ENCODE measurements at places on chromosomes 12 and 14.

DNA sequence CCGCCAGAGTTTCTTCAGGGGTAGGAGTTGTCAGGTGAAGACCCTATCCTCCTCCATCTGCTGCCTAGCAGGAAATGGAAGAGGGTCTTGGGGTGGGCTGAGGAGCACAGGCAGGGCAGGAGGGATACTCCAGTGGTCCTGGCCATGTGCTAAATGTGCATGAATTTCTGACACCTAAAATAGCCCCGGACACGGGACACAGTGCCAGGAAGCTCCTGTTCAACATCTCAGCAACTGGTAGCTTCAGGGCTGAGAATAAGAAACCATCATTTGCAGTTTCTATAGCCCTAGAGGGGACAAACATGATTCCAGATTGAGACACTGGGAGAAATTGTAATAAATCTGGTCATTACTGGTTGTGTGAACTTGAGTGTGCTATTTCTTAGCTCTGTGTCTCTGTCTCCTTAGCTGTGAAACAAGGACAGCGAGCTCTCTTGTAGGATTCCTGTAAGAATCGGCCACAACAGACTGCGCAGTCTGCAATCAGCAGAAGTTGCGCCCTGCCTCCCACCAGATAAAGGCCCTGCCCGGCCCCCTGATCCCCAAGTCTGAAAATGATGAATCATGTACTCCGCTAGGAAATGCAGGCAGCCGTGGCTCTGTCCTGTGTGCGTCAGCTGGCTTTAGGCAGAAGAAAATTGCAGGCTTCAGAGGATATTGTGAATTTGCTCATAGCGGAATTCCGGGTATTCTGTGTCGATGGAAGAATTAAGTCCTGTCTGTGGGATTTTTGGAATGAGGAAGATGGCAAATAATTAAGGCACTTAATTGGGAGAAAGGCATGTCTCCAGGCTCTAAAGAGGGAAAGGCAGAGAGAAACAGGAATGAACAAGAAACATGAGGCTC is 35.2 kb upstream of the MEG3 start:
- DNase-seq: no peak

GRCh38 chr12:82800185-82800584 is 113.5 kb downstream of the TMTC2 start:
- DNase-seq: no peak

GRCh38 chr14:29738950-29739349 is 188.7 kb downstream of the PRKD1 start:
- DNase-seq: no peak

DNA sequence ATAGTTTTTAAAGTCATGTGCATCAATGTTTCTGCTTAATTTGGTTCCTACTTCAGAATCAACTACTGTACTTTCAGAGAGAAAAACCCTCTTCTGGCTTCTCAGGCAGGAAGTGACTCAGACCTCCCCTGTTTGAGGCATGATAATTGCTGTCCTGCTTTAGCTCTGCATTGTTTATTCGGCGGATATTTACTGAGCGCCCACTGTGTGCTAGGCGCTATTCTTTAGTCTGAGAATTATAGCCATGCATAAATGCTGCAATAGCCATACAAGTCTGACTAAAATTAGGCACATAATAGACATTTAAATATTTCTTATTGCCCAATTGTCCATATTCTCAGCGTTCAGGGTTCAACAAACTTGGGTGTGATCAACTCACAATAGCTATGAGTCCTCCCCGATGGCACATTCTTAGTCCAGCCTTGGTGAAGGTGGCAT is 6.1 kb upstream of the AMIGO2 start:
- no peak for DNase-seq

DNA sequence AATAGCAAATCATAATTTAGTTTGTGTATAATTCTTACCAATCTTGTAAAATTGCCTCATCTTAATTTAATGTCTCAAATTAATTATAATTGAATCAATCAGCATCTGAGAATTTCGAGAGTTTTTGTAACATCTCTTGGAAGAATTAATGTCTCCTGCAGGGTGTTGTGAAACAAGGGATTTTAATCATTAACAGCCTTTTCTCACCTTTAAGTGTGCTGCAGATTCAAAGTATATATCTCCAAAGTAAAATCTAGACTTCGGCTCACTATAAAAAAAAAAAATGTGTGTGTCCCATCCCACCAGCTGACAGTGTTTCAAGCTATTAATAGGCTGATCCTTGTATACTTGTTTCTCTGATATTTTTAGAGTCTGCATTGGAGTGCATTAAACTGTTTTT is 603.1 kb downstream of the ETNK1 start:
- no peak for DNase-seq

DNA sequence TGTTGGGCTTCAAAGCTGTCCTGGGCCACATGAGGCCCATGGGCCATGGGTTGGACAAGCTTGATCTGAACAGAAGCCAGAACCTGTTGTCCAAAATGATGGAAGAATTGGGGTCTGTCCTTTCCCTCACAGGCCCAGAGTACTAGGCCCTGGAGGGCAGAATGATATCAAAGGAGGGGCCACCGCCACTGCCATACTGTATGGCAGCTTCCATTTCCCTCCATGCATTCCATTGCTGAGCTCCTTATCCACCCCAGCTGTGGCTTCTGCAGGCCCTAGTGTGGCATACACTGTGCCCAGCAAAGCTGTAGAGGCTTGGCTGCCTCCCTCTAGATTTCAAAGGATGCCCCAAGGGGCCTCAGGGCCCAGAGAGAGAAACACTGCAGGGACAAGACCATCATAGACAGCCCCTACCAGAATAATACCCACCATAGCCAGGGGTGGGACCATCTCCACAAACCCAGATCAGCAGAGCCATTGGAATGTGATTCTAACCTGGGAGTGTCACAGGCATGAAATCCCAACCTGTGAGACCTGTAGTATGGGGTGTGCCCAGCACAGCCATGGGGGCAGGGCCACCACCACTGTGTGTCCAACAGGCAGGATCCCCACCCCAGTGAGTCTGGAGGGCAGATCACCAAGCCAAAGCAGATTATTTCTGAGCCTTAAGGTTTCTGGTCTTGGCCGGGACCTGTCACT is 61.4 kb upstream of the BEGAIN start:
- DNase-seq: no peak

GRCh38 chr14:54424479-54424901 is 16.7 kb downstream of the CNIH1 start:
- no peak for DNase-seq

GRCh38 chr14:23430723-23431085 is 4.8 kb downstream of the MYH7 start:
- DNase-seq: no peak

GRCh38 chr12:76356071-76356470 is 7.9 kb upstream of the BBS10 start:
- no peak for DNase-seq

- no peak for DNase-seq
These were observed 228.0 kb upstream of the RTL1 start for GRCh38 chr14:101131451-101131916.

- DNase-seq: no peak
These were observed 78.5 kb downstream of the MYRFL start for GRCh38 chr12:69903548-69903947.

DNA sequence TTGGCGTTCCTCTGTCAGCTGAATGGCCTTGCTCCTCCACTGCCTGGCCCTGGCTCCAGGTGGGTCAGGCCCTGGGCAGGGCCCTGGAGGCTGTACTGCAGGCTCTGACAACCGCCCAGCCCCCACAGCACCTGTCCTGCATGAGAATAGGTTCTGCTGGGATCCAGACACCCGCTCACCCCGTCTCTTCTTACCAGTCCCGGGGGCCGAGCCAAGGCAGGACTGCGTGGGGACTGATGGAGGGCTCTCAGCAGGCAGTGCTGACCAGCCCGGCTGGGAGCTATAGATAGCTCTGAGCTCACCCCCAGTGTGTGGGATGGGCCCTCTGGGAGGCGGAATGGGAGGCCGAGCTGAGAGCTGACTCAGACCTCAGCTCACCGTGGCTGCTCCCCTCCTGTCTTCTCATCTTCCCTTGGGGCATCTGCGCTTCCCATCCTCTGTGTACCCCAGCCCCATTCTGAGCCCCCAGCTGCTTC is 39.6 kb downstream of the TEAD4 start:
- DNase-seq: peak; percentile 20

DNA sequence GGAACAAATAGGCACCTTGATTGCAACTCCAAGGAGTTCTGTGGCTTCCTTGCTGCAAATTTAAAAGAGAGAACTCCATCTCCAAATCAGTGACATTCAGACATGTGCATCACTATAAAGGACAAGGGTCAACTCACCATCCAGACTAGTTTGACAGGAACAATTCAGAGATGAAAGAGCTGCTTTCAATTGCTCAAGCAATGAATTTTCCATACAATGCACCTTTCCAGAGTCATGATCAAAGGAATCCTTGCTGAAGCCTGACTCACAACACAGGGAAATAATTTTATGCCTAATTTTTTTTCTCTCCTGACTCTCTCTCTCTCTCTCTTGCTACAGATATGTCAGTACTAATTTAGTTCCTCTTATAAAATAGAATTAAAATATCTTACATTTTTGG is 380.5 kb upstream of the GARIN6 start:
- no peak for DNase-seq

DNA sequence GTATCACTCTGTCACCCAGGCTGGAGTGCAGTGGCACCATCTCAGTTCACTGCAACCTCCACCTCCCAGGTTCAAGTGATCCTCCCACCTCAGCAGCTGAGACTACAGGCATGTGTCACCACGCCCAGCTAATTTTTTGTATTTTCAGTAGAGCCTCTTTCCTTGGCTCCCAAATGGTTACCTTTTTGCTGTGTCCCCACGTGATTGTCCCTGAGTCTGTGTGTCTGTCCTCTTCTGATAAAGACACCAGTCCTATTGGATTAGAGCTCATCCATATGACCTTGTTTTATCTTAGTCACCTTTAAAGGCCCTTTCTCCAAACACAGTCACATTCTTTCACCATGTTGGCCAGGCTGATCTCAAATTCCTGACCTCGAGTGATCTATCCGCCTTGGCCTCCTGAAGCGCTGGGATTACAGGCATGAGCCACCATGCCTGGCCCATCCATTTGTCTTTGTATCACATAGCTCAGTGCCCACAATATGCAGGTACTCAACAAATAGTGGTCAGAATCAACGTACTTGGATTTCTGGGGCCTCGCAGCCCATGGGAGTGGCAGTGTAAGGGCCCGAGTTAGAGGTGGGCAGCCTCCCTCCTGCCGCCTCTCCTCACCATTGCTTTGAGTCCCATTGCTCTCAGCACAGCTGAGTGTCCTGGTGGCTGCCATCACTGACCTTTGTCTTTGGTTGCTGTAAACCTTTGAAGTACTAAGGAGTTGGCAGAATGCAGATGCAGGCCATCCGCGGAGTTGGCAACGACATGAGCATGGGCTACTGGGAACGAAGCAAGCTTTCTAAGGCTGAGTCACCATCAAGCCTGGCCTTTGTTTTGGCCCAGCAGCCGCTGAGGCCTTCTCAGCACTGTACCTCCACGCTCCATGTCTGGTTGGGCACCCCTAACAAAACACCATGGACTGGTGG is 9.3 kb downstream of the TPCN1 start:
- no peak for DNase-seq

GRCh38 chr12:111429828-111430432 is 24.2 kb downstream of the SH2B3 start:
- DNase-seq: no peak

DNA sequence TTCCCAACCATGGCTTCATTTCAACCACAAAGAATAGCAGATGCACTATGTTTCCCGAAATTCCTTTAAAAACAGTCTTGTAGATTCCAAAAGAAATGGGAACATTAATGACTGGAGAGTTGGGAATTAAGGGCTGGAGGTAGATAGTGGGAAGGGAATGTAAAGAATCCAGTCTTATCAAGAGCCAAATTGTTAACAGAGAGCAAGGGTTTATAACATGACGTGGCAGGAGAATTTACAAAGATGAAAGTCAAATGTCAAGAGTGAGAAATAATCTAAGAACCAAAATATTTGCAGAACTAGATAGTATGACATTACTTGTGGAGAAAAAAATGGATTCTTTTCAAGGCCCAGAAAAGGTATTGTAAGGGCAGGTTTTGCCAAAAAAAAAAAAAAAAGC is 200.9 kb downstream of the GRIN2B start:
- no peak for DNase-seq

DNA sequence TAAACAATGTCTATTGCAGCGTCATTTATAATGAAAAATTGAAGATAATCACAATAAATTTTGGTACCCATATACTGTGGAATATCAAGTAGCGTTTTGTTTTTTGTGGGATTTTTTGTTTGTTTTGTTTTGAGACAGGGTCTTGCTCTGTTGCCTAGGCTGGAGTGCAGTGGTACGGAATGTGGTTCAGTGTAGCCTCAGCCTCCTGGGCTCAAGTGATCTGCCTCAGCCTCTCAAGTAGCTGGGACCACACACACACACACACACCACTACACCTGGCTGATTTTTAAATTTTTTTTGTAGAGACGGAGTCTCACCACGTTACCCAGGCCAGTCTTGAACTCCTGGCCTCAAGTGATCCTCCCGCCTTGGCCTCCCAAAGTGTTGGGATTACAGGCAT is 6.6 kb downstream of the ZNF664 start:
- DNase-seq: no peak

- no peak for DNase-seq
These were observed 284.7 kb downstream of the DAD1 start for GRCh38 chr14:22304326-22304725.

GRCh38 chr14:66045572-66046021 is 440.6 kb upstream of the CCDC196 start:
- DNase-seq: peak; percentile 13

DNA sequence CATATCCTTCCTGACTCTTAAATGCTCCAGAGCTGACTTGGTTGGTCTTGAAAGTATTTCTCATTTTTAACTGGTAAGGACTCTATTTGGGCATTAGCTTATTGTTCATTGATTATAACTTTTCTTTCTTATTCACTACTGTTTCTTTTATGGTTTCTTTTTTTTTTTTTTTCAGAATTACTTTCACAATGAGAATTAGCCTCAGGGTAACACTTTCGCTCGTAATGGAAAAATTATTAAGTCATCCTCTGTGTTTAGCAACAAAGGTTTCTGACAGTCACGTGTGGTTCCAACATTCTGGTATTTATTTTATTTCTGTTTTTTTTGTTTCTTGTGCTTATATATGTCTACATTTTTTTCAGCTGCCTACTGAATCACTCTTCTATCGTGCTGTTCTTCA is 80.0 kb downstream of the METTL25 start:
- no peak for DNase-seq

All from AG09309 (cell line).